ENCODE measurements at places on chromosomes 4 and X.

DNA sequence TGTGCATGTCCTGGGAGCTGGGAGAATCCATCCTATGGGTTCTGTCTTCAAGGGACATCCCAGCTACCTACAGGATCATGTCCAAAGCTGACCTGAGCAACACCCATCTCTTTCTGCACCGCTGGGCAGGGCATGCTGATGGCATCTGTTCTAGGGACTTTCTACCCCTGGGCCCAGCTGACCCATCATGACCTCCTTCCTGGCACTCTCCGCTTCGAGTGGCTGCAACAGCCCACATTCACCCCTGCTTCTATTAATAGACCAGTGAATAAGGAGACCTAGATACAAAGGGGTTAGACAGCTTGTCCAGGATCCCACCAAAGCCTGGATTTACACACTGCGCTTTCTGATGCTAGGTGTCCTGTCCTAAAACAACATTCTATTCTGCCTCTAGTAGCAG, 44.6 kb upstream of the GPR173 start:
- no peak for DNase-seq

DNA sequence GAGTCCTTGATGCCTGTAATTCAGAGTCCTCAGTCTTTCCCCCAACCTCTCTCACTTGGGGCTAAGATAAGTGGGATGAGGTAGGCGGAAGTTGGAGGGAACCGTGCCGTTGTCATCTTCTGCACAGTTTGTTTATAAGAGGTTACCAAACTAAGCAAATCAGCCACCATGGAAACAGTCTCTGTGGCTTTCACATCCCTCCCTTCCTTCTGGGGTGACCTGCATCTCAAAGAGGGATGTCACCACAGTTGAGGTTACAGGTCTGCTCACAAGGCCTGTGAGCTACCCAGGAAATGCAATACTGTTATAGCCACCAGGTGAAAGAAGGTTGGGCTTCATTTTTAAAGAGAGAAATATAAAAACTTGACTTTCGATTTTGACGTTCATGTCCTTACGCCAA, 26.3 kb downstream of the RTL5 start:
- DNase-seq = no peak

GRCh38 chr4:125322366-125322730, 7.6 kb downstream of the FAT4 start:
- no peak for DNase-seq

DNA sequence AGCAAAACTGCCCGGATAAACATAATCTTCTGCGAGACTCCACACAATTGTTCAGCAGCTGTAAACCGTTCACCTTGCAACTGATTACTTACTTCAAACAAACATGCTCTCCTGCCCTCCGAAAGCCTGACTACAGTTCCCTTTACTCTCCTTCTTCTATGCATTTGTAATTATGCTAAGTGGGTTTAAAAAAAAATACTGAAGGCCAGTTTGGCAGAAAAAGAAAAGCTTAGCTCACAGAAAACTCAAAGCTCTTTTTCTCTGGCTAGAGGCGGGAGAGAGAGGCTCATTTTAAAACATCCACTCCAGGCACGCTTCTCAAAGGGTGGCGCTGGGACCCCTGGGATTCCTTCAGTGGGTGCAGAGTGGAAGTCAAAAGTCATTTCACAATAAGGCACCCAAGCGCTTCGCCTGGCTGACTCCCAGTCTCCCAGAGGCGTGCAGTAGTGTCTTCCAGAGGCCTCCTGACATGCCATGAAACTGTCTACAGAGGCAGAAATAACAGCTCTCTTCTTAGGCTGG, 1.9 kb downstream of the DHRSX start:
- no peak for DNase-seq

- DNase-seq = no peak
Observed at GRCh38 chr4:186807808-186808629, 84.4 kb upstream of the FAT1 start.

DNA sequence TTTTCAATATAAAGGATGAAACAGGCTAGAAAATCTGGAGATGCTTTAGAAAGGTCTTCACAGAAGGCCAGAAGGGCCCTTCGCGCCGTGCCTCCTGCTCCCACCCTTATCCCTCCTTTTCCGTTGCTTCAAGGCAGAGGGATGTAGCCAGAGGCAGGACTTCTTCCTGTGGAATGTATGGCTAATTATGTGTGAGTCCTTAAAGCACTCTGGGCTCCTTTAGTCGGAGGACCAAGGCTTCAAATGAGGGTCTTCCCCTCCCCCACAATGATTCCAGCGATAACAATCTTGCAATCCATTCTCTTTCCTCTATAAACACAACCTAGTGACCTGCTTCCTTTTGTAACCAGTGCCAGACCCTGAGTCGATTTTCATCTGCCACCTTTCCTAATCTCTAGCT, 103.5 kb downstream of the GPC3 start:
- DNase-seq = no peak

- DNase-seq = no peak
Observed at GRCh38 chrX:69238114-69238886, 73.0 kb upstream of the PJA1 start.

GRCh38 chr4:153142700-153143438, 61.4 kb upstream of the TRIM2 start:
- peak; percentile 7 for DNase-seq

DNA sequence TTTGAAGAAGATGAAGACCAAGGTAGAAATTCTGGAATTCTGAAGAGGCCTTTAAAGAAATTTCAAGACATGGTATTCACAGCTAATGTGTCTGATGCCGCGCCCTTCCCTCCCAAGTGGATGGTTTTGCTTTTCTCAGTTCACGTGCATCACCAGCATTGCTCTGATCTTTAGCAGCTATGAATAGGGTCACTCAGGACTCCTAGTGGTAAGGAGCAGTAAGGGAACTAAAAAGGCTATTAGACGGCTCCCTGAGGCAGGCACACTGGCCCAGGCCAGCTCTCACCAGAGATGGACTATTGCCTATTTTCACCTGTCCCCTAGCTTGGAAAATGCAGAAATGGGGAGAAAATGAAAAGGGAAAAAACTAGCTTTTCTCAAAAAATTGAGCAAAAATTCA, 447.5 kb upstream of the RASGEF1B start:
- DNase-seq = no peak

GRCh38 chrX:155694649-155695048, 81.9 kb upstream of the TMLHE start:
- no peak for DNase-seq

- DNase-seq = no peak
Observed at GRCh38 chrX:130637591-130637990, 235.8 kb downstream of the RBMX2 start.

DNA sequence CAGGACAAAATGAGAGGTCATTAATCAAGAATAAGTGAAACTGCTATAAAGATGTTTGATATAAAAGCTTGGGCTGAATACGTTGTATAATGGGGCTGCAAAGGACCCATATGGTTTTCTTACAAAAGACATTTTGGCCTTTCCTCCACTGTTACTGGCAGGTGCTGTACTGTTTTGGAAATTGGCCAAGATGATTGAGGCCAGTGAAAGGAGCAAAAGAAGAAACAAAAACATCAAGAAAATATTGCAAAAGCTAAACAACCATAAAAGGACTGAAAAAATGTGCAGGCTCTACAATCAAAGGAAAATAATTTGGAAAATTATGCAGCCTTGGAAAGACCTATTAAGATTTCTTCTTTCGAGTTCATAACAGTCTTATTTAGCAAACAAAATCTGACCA, 222.2 kb upstream of the PPP1R2C start:
- DNase-seq = no peak

DNA sequence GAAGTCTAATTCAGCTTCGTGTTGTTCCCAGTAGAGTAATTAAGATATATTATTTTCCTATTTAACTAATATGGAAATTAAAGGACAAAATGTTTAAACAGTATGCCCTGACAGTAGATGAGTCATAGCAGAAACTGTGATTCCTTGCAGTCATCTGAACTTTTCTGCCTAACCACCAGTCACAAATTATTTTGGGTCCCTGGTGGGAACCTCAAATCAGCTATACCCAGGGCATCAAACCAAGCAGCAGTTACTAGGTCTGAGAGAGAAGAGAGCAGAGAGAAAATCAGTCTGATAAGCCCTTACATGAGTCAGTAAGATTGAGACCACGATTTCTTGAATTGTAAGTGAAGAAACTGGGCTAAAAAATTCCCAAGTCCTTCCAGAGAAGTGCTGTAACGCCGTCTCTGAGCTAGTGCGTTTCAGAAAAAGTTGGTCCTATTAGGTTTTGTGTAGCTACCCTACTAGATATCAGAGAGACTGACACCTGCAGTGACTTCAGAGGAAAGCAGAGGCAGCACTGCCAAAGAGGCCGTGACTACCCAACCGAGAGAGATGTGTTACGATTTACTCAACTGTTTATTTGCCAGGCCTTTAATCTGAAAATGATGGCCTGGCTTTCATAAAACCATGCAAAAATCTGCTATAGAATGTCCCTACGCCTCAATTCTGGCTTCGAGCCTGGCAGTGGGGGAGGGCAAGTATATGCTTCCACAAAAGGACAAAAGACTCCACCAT, 21.7 kb upstream of the GPM6A start:
- DNase-seq = no peak

GRCh38 chr4:166924424-166924823, 309.9 kb downstream of the SPOCK3 start:
- DNase-seq = no peak

GRCh38 chr4:114282937-114283336, 303.5 kb upstream of the ARSJ start:
- no peak for DNase-seq

DNA sequence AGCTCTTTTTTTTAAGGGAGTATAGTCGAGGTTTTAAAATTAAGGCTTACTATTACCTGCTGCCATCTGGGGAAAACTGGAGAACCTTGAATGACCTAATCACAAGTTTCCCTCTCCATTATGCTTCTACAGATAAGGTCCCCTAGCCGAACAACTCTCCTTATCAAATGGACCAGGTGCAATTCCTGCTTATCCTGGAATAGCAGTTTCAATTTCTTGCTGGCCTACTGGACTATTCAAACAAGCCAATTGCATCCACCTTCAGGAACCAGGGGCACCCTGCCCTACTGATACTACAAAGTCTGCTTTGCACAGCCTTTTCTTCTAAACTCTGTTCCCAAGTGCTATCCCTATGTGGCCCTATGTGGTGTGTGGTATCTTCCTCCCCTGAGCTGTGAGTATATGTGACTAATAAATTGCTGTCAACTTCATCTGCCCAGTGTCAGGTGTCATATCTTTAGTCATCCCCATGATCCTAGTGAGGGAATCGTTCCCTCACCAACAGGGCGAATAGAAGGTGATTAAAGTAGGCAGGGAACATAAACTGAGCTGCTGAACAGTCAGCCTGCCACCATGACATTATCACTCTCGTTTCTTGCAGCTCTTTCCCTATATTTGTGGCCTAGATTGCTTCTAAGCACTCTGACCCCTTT, 128.5 kb downstream of the ATG4A start:
- DNase-seq = no peak

GRCh38 chr4:140693562-140693961, 62.6 kb downstream of the TBC1D9 start:
- DNase-seq = no peak

- DNase-seq = no peak
Observed at GRCh38 chr4:7722766-7723387, 216.8 kb downstream of the AFAP1 start.

DNA sequence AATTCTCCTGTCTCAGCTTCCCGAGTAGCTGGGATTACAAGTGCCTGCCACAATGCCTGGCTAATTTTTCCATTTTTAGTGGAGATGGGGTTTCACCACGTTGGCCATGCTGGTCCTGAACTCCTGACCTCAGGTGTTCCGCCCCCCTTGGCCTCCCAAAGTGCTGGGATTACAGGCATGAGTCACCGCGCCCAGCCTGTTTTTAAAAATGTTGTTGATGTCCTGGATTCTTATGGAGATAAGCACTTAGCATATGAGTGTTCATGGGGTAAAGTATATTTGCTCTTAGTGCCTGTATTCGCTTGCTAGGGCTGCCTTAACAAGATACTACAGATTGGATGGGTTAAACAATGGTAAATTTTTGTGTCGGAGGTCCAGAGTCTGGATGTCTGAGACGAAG, 91.7 kb downstream of the CEP44 start:
- no peak for DNase-seq

- DNase-seq = no peak
Observed at GRCh38 chr4:1616557-1616930, 67.6 kb downstream of the FAM53A start.

DNA sequence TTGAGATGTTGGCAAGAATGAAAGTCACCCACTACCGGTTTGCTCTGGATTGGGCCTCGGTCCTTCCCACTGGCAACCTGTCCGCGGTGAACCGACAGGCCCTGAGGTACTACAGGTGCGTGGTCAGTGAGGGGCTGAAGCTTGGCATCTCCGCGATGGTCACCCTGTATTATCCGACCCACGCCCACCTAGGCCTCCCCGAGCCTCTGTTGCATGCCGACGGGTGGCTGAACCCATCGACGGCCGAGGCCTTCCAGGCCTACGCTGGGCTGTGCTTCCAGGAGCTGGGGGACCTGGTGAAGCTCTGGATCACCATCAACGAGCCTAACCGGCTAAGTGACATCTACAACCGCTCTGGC, 12.3 kb downstream of the RPL9 start:
- no peak for DNase-seq

GRCh38 chr4:161376275-161376674, 787.5 kb downstream of the FSTL5 start:
- DNase-seq = no peak

DNA sequence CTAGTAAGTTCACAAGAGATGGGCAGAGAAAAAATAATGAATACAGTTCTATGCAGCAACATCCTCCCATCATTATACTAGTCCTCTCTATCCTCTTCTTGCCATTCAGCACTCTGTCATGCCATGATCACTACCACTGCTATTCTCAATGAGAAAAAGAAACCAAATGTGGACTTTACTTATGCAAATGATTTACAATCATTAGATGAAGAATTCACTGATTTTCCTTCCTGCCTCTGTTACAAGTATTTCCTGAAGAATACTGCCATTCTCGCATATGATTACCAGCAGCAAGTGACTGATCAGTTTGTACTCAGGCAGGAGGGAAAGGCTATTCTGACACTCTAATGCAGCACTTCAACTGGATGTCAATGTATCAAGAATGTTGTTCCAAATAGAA, 50.3 kb downstream of the WDFY3 start:
- no peak for DNase-seq

DNA sequence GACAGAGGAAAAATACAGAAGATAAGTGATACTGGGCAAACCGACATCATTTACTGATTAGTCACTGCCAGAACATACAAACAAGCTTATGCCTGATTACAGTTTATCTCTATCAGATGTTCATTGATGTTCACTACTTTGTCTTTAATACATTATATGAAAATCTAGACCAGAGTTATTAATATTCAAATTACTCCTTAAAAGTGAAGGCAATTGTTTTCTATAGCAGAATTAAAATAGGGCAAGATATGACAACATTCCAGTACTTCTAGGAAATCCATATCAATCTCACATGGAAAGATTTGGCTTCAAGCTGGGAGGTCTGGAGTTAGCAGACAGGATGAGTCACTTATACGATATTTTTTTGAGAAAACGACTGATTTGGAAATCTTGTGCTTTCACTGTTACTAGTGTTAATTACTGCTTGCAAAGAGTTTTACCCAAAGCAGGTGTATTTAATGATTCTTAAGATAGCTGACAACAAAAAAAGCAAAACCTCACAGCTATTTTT, 31.8 kb downstream of the HPGD start:
- no peak for DNase-seq

GRCh38 chrX:72393836-72394517, 88.3 kb upstream of the CITED1 start:
- DNase-seq = no peak

GRCh38 chrX:24387724-24388123, 27.3 kb downstream of the SUPT20HL1 start:
- DNase-seq = no peak

Data from activated naive CD4-positive, alpha-beta T cell (primary cell).